ENCODE measurements at places on chromosomes 4 and X. TPM values are rescaled to one million over a fixed set of nuclear protein-coding genes. Genes with fewer than 3 reads are reported as not detected.

LONRF3 gene
- 3.9 TPM for total RNA-seq

PDGFC gene
- total RNA-seq: 16.5 TPM

TBL1X gene
- 16.7 TPM for total RNA-seq

PLAC1 gene
- total RNA-seq: not detected

ZFP92 gene
- total RNA-seq: 0.85 TPM

SULT1B1 gene
- 0.99 TPM for total RNA-seq

PNMA5 gene
- 0.06 TPM for total RNA-seq

NDUFC1 gene
- 181 TPM for total RNA-seq

NAP1L2 gene
- 7.7 TPM for total RNA-seq

PCDH10 gene
- 0.32 TPM for total RNA-seq

PPP2R2C gene
- total RNA-seq: 5.2 TPM

DNA sequence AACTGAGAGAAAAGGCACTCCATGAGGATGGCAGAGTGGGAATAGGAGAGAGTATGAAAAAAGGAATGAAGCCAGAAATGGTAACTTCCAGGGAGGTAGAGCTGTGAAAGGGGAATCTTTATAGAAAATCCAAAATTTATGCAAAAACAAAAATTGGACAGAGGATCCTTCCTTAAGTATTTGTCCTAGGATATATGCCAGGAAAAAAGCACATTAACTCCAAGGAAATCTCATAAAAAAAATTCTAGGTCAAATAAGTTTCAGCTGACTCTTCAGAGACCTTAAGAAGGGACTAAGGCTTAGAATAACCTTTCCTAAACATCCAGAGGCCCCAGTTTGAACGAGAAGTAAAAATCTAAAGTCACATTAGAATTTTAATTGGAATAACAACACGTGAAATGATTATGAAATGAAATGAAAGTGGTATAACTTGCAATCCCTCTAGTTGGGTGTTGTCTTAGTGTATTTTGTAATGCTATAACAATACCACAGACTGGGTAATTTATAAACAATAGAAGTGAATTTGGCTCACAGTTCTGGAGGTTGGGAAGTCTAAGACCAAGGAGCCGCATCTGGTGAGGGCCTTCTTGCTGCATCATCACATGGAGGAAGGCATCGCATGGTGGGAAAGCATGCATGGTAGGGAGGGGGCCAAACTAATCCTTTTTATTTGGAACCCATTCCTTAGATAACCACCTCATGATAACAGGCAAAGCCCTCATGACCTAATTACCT lies 145.4 kb upstream of the RXFP1 start:
- DNase-seq: no peak

DNA sequence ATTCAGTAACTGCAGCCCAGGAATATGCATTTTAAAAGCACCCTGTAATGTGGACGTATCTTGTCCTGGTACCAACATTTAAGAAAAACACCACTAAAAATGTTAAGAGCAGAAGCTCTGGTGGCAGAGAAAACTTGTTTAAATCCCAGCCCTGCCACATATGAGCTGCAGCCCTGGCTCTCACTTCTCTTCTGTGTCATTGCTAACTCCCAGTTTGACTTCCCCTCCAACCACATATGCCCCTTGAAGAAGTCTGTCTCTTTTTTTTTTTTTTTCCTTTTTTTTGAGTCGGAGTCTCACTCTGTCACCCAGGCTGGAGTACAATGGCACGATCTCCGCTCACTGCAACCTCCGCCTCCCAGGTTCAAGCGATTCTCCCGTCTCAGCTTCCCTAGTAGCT lies 14.8 kb downstream of the LHFPL1 start:
- DNase-seq: no peak

GRCh38 chrX:119177278-119177677 lies 49.7 kb upstream of the KIAA1210 start:
- DNase-seq: no peak

GRCh38 chrX:136750364-136750763 lies 30.4 kb downstream of the ARHGEF6 start:
- no peak for DNase-seq

DNA sequence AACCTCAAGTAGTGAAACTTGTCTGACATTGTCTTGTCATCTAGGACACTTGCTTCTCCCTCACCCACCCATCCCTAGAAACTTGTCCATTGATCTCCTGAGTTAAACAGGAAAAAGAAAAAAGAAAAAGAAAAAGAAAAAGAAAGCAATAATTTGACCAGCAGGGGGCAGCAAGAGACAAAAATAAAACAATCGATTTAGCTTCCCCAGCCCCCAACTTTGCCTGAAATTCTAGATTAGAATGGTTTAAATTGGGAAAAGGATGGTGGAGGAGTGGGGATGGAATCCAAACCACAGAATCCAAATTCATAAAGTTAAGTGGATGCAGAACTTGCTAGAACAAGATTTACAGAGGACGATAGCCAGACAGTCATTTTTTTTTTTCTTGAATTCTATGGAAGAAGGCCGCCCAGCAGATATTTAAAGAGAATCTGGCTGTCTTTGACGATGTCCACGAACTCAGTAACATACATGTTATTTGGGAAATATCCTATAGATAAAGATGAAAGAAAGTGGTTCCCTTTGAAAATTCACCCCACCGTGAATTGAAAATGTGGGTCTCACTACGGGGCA lies 282.9 kb downstream of the USP46 start:
- DNase-seq: peak; percentile 26

GRCh38 chr4:187157380-187157958 lies 433.8 kb upstream of the FAT1 start:
- DNase-seq: no peak

DNA sequence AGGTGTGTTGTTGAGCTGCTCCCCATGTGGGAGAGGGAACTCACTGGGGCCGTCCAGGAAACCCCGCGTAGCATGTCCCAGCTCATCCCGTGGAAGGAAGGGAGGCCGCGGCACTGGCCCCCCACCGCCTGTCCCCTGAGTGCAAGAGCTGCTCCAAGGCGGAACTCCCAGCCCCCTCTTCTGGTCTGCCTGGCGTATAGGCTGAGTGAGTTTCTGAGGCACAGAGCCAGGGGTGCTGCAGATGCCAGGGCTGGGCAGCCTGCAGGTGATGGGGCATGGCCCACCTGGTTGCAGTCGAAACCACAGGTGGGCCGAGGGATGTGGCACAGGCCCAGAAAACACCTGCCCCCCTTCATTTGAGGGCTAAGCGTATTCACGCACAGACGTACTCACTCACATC lies 49.6 kb downstream of the ABLIM2 start:
- DNase-seq: no peak

DNA sequence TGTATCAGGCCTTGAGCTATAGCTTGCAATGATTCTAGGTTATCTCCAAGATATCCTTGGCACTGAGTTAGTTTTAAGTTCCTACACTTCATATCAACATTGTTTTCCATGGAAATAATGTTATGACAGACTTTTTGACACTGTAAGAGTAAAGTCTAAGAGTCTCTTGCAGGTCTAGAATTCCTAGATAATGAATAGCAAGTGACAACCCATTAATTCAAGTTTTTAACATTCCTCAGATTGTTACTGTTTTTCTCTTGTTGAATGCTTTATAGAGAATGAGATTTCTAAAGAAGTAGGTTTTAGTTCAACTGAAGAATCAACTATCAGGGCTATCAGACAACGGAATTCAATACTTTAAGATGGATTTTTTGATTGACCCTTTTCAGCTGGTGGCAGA lies 276.1 kb downstream of the PPP3CA start:
- DNase-seq: no peak

GRCh38 chr4:5757091-5757490 lies 46.1 kb downstream of the EVC start:
- DNase-seq: no peak

DNA sequence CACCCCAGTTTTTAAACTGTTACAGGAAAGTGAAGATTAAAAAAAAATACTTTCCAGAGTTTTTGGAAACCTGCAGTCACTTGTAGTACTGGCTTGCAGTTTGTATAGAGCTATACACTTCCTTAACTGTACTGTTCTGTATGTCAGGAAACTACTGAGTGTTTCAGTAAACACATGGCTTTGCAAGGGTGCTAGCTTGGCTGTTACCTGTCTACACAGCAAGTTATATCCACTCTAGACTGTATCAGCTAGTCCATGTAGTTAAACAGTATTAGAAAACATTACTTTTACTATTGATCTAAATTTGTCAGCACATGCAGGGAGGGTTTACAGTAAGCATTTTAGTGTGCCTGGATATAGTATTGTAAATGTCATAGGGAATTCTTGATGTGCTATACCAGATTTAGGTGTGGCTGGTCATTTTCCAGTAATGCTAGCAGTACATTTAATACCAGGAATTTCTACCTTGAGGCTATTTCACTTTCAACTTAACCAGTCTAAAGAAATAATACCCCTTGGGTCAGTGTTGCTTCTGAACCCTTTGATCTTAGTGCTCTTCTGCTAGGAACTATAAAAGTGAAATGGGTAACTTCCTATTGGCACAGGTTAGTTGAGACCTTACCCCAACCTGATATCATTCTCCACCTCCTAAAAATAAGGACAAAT lies 192.3 kb upstream of the ANKRD50 start:
- no peak for DNase-seq

DNA sequence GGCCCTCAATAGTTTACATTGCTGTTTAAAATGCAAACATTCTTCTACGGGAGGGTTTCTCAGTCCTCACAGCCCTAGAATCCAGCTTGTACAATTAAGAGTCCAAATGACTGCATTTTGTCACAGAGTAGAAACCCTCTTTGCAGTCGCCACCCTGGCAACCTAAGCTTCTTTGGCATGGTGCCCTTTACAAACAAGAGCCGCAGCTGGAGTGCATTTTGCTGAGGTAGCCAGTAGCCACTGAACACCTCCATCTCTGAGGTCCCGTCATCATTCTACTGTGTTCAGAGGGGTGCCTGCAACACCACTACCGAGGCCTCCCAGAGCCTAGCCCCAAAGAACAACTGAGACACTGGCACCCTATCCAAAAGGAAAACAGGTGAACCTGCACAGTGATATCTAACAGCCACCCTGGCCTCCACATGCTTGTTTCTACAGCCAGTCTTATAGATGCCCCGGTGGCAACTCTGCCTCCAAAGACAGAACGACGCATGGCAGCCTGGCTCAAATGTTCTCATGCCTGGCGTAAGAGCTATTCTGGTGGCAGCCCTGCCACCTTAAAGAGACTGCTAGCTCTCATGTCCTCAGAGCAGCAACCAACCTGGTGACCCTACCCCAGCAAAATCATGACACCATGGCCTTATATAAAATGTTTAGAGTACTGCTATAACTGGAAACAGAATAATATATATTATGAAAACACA lies 801.9 kb downstream of the TECRL start:
- no peak for DNase-seq

DNA sequence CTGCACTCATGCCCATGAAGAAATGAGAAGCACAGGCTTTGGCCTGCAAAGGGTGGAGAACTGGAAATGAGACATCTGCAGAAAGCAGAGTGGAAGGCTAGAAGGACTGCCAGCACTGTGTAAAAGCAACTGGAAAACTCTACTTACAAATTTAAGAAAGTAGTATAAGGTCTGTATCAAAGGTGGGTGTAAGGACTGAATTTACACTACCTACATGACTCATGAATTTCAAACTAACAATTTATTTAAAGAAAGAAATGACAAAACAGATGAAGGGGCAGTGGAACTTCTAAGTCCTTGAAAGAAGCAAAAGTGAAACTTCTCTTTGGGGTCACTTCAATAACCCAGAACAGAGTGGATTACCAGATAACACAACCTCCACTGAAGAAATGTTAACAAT lies 71.2 kb downstream of the SLC10A7 start:
- no peak for DNase-seq

DNA sequence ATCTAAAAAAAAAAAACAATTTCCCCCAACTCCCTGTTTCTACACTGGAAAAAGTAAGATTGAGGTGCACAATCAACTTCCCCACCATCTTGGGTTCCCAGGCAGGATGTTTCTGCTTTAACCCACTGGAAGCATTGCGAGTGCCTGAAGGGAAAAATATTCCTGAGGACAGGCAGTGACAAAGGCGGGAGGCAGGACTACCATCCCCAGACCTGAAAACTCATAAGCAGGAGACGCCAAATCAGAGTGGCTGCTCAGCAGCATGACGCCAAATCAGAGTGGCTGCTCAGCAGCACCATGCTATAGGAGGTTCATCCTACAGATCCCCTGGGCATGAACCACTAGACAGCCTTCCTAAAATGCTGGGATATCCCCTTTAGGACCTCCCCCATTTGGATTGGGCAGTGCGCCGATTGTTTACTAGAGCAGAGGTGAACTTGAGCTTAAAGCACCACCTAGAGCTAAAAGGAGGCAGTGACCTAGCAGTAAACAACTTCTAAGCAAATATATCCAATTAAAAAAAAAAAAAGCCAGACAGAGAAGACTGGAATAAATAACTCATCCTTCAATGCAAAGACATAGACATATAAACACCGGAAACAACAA lies 35.0 kb upstream of the GK start:
- no peak for DNase-seq

- no peak for DNase-seq
Measured at GRCh38 chr4:184053434-184053833, 148.3 kb downstream of the STOX2 start.

DNA sequence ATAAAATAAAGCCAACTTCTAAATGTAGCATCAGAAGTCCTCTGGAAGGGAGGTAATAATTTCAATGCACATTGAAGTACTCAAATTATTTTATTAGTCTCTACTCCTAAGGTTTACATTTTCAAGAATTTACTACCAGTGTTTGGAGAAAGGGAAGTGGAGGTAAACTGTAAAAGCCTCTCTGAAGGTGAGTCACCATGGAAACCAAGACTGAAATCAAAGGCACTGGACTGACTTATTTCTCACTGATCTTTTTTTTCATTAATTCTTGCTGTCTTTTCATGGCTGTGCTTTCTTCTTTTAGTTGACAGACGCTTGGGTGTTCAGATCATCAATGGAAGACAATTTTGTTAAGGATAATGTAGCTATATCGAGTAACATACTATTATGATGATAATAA lies 9.7 kb downstream of the SLC39A8 start:
- DNase-seq: no peak

GRCh38 chr4:87240341-87240740 lies 19.9 kb upstream of the KLHL8 start:
- DNase-seq: no peak

DNA sequence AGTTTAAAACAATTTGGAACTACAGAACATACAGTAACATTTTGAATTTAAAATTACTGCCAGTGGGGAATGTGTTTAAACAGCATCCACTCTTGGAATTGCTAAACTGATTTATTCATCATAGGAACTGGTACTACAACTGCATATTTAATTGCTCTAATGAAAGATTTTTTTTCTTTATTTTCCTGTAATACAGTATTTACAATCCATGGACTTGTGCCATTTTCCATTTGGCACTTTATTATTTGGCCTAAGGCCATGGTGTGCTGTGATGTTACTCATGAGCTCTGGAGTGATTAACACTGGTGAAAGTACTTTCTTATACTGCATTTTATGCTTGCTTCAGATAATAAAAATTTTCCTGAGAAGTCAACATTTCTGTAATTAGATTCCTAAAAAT lies 69.7 kb upstream of the NUDT6 start:
- no peak for DNase-seq

GRCh38 chr4:93759506-93759905 lies 69.0 kb upstream of the ATOH1 start:
- DNase-seq: no peak

GRCh38 chrX:39953879-39954278 lies 143.9 kb downstream of the BCOR start:
- DNase-seq: peak; percentile 69

GRCh38 chr4:152572417-152573086 lies 36.7 kb upstream of the FBXW7 start:
- DNase-seq: no peak

- no peak for DNase-seq
Measured at GRCh38 chr4:170698334-170698733, 608.6 kb upstream of the AADAT start.
